T-cell (primary cell): ENCODE measurements at places on chromosomes 12 and 14. TPM values are rescaled to one million over a fixed set of nuclear protein-coding genes. Genes with fewer than 3 reads are reported as not detected.

GRCh38 chr14:35385042-35385839, 19.3 kb downstream of the NFKBIA start:
- H3K36me3 ChIP-seq = no peaks in the 10 kb centered on the region
- H3K27me3 ChIP-seq = no peaks in the 10 kb centered on the region
- no peaks in the 10 kb centered on the region for H3K4me1 ChIP-seq
- H3K4me3 ChIP-seq = no peak overlapping the region
- H3K27ac ChIP-seq = no peak overlapping the region

DNA sequence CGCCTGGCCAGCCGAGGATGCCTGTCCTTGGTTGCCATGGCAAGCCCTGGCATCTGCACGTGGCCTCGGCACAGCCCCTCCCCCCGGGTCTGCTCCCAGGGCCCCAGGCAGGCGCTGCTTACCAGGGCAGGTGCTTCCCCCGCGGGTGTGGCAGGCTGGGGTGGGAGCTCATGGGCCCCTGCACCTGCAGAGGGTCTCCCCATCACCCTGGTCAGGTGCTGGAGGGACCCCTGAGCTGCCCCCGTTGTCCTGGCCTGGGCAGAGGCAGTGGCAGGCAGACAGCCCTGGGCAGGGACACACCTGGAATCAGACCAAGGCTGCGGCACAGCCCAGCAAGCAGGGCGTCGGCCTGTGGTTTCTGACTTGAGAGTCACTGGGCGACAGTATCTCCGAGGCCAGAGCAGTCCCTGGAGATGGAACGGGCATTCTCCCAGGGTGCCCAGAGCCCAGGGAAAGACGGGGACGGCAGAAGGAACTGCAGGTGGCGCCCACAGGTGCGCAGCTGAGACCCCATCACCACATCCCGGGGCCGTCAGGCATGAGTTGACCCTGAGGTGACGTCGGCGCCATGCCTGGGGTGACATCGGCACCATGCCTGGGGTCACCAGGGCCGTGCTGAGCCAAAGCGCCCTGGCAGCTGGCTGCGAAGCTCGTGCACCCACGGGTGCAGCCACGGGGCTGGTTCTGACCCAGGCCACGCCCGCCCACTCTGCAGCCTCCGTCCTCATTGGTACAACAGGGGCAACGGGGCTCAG, 56.1 kb upstream of the FBRSL1 start:
- no peak for DNase-seq
- no peak overlapping the region for H3K27ac ChIP-seq
- H3K27me3 ChIP-seq = peaks cover 57% of the 10 kb centered on the region

DNA sequence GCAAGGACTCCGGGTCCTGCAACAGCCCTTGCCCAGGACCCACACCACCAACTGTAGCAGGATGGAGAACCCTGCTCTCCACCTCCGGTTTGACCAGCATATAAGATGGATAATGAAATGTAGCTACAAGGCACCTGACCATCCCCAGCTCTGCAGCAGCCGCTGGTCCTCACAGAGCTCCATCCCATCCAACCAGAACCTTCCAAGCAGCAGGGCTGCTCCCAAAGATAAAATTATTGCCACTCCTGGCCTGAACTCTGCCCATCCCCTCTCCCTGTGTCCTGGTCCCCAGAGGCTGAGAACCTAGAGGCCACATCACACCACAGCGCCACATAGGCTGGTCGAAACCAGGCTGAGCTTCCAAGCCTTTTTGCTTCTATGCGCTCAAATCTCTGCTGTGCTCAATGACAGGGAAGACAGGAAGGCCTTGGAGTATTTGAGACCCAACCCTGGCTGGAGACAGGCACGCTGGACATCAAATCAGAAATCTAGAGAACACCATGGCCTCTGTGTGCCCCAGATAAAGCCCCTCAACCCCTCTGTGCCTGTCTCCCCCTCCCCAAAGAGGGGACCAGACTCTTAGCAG, 4.2 kb downstream of the CDK2AP1 start:
- H3K27ac ChIP-seq = no peak overlapping the region
- H3K4me1 ChIP-seq = peaks cover 36% of the 10 kb centered on the region
- peaks cover 5% of the 10 kb centered on the region for H3K27me3 ChIP-seq
- no peak overlapping the region for H3K4me3 ChIP-seq
- H3K36me3 ChIP-seq = no peaks in the 10 kb centered on the region
- no peak for DNase-seq

- no peak for DNase-seq
- H3K36me3 ChIP-seq = no peaks in the 10 kb centered on the region
- no peak overlapping the region for H3K27ac ChIP-seq
- H3K4me1 ChIP-seq = no peaks in the 10 kb centered on the region
- no peak overlapping the region for H3K4me3 ChIP-seq
- H3K27me3 ChIP-seq = no peaks in the 10 kb centered on the region
Measured at GRCh38 chr12:26043135-26044006, 81.5 kb downstream of the BHLHE41 start.

- no peak overlapping the region for H3K4me3 ChIP-seq
- peaks cover 99% of the 10 kb centered on the region for H3K4me1 ChIP-seq
- H3K27me3 ChIP-seq = no peaks in the 10 kb centered on the region
Measured at GRCh38 chr14:91371011-91371989, 46.3 kb downstream of the CCDC88C start.

- no peaks in the 10 kb centered on the region for H3K36me3 ChIP-seq
- no peak overlapping the region for H3K27ac ChIP-seq
- no peaks in the 10 kb centered on the region for H3K27me3 ChIP-seq
- no peak for DNase-seq
- H3K4me3 ChIP-seq = no peak overlapping the region
Measured at GRCh38 chr12:3083921-3084347, 6.8 kb downstream of the TSPAN9 start.

DNA sequence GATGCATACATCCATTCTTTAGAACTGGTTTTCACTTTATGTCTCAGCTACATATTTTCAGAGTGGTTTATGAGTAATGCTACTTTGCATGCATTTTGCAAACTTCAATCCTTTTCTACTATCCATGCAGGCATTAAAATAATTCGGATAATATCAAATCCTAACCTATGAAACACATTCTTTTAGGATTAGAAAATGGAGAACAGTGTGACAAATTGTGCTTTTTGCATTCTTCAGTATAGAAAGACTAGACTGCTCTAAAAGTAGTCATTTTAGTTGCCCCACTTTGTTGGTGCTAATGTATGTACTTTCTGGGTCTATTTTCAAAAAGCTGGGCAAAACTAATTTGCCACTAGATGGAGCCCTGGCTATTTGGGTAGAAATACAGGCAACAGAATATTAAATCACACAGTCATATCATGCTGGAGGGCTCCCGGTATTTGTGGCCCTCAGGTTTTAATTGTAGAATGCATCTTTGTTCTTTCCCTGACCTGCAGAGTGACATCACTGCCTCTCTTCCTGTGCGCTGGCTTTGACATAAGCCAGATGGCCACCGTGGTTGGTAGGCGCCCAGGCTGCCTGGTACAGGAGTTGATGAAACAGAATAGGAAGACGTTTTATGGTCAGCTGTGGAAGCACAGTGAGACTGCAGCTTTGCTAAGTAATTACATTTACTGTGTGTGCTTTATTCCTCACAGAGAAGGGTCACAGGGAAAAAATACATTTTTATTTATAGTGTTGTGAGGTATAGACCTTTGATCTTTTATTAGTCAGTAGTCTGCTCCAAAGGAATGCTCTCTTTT, 28.1 kb downstream of the MSRB3 start:
- H3K27me3 ChIP-seq = no peaks in the 10 kb centered on the region
- no peak overlapping the region for H3K27ac ChIP-seq
- no peaks in the 10 kb centered on the region for H3K4me1 ChIP-seq
- H3K36me3 ChIP-seq = no peaks in the 10 kb centered on the region

- H3K4me1 ChIP-seq = no peaks in the 10 kb centered on the region
- no peaks in the 10 kb centered on the region for H3K36me3 ChIP-seq
- no peak for DNase-seq
- H3K27ac ChIP-seq = no peak overlapping the region
- H3K4me3 ChIP-seq = no peak overlapping the region
- no peaks in the 10 kb centered on the region for H3K27me3 ChIP-seq
Measured at GRCh38 chr14:32341947-32342846, 13.1 kb downstream of the AKAP6 start.

The SMARCD1 gene
- 79.8 TPM for total RNA-seq

The BHLHE41 gene
- not detected for total RNA-seq

The MSRB3 gene
- total RNA-seq = 0.22 TPM

DNA sequence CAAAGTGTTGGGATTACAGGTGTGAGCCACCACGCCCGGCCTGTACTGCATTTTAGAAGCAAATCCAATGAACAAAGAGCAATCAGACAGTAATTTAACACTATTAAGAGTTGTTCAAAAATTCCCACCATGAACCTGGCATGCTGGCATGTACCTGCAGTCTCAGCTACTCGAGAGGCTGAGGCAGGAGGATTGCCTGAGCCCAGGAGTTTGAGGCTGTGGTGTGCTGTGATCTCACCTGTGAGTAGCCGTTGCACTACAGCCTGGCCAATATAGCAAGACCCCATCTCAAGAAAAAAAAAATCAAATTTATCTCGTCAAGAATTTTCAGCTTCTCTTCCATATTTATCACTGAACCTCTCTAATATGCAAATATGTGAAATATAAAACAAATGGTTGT, 39.7 kb upstream of the KICS2 start:
- no peak for DNase-seq
- no peaks in the 10 kb centered on the region for H3K36me3 ChIP-seq
- H3K4me3 ChIP-seq = no peak overlapping the region
- no peaks in the 10 kb centered on the region for H3K27me3 ChIP-seq
- no peaks in the 10 kb centered on the region for H3K4me1 ChIP-seq
